ENCODE measurements at places on chromosomes 6 and 20.

DNA sequence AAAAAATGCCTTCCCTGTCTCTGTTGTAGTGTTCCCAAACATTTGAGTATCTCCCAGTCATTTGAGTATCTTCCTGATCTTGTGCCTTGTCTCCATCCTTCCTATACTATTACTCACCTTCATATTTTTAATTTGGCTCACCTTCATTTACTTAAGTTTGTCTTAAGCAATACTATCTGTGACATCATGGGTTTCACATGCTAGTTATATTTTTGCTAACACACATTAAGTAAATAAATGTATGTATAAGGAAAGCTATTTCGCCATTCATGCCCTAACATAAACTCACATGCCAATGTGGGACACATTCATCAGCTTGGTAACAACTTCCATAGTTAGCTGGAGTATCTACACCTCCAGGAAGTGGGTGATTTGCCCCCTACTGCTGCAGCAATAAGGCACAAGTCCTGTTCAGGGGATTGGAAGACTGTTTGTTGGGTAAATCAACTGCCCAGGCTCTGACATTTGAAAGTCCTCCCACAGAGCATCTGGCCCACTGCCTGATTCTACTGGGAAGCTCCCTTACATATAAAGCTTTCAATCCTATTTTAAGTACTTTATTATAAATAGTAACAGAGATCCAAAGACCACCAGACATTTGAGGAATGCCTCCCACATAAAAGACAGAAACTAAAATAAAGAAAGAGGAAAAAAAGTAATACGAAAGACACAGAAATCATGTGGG, 132.3 kb downstream of the ISM1 start:
- DNase-seq, result no peak

DNA sequence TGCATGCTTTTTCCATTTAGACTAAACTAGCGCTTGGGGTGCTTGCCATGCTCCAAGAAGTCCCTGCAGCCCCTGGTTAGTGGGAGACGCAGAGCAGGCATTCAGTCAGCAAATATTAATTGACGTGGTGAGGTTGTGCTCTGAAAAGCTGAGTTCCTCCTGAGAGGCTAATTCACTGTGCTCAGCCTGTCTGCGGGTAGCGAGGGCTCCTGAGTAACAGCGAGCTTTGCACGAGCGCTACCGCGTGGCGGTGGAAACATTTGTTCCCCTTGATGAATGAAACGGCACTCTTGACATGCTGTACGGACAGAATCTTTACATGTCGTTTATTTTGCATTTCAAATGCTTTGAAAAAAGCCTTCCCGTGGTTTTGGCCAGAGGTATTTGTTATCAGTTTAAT, 170.6 kb upstream of the AGPAT4 start:
- no peak for DNase-seq

DNA sequence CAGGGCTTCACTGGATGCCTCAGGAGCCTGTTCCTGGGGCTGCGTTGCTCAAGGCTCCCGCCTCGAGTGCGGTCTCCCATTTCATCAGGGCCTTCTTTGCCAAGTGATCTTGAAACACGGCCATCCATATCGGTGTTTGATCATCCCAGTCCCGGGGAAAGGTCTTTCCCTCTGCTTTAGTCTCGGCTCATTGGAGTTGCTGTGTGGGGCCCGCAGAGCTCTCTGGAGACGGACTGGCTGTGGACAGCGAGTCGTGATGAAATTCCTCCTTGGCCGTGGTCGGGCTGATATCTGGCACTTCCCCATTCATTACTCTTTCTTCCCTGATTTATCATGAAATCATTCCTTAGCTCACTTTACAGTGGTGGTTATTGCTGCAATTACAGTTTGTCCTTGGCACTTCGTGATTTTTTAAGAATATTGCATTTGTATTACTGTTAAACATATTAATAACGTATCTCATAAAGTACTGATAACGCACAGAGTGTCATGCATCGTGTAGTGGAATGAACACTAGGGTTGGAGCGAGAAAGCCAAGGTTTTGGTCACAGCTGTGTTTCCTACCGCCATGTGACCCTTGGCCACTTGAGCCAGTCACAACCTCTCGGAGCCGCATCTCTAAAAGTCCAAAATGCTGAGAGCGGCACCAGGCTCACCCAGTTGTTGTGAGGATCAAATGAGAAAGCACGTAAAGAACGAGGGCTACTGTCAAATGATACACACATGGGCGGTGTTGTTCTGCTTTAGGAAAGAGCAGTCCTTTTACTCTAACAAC, 71.8 kb downstream of the MTHFD1L start:
- DNase-seq, result peak; percentile 15

- DNase-seq, result no peak
Measured at GRCh38 chr6:149405823-149406765, 6.0 kb downstream of the SUMO4 start.

DNA sequence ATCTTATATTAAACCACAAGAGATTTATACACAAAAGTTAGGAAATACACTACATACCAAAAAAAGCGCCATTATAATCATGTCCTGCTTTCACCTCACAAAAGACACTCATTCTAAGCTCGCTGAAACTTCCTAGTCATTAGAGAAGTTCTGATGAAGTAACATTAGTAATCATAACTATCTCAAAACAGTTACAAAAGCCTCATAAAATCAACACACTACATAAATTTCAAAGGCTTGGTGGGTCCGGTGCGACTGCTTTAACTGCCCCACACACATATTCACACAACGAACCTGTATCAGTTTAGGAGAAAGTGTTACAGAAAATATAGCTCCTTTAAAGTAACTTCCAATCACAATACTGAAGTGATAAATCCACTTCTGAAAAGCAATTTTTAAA, 1.9 kb downstream of the PHIP start:
- DNase-seq, result no peak

- no peak for DNase-seq
Measured at GRCh38 chr6:167100241-167100674, 22.6 kb upstream of the CCR6 start.

GRCh38 chr6:143553337-143553736, 41.8 kb upstream of the FUCA2 start:
- no peak for DNase-seq

DNA sequence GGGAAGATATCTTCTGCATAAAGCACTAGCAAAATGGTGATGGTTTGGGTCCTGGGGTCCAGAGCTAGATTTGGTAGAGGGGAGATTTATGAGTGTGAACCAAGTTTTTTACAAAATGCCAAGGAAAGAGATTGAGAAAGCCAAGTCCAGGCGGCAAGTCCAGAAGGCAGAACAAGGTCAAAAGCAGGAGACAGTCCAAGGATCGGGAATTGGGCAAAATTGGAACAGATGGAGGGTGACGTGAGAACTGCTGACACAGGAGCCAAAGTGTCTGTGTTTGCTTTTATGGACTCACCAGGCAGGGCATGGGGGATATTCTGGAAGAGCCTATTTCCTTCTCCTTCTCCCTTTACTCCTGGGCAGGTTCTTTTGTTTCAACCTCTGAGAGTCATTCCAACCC, 4.1 kb downstream of the NHLRC1 start:
- no peak for DNase-seq

- DNase-seq, result no peak
Measured at GRCh38 chr6:125001684-125002405, 39.6 kb downstream of the RNF217 start.

DNA sequence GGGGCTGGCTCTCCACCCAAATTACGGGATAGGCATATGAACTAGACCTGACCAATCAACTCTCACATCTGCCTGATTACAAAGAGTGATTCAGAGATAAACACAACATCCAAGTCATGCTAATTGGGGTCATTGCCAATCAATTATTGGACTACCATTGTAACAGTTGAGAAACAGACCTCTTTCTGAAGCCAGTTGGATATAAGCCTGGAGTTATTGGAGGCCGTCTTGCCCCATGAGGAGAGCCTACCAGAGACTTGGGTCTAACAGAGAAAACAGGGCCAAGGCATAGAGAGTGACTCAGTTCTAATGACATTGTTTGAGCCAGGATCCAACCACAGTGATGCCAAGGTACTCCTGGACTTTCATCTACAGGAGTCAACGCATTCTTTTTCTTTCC, 39.4 kb upstream of the HIVEP2 start:
- no peak for DNase-seq

DNA sequence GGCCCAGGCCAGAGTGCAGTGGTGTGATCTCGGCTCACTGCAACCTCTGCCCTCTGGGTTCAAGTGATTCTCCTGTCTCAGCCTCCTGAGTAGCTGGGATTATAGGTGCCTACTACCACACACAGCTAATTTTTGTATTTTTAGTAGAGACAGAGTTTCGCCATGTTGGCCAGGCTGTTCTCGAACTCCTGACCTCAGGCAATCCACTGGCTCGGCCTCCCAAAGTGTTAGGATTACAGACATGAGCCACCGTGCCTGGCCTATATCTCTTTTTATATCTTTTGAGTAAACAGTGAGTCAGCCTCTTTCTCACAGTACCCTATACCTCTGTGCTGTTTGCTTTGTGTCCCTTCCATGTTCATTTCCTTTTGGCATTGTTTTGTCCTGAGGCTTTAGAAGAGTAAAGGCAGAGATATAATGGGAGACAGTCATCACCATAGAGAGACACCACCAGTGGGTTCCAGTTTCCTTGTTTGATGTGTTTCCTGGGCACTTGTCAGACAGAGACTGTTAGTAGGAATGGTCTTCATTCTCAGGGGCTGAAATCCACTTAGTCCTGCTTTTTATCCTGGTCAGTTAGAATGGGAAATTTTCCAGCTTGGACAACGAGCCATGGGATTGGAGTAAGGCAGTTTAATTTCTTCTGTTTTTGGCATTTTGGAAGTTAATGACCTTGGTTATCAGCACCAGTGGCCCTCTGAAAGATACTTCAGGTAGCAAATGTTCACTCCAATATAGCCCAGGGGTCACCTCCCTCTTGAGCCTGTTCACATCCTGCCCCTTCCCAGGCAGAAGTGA, 32.2 kb upstream of the ASXL1 start:
- DNase-seq, result no peak

- DNase-seq, result no peak
Measured at GRCh38 chr6:143507358-143508145, 4.0 kb downstream of the FUCA2 start.

DNA sequence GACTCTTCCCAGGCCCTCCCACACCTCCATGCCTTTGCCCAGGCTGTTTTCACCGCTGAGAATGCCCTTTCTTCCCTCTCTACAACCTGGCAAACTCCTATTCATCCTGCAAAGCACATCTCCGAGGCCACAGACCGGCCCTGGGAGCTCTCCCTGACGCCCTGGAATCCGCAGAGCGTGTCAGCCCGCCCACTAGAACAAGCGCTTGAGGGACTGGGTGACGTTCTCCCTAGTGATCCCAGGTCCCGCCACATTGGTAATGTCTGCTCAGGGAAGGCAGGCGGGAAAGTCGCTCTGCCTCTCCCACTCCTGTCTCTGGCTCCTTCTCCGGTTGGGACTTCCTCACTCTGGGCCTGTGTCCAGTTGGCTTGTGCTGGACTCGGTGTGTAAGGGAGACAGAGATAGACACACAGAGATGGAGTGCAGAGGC, 61.6 kb downstream of the SRC start:
- no peak for DNase-seq

- no peak for DNase-seq
Measured at GRCh38 chr6:45432977-45433376, 55.2 kb upstream of the SUPT3H start.

DNA sequence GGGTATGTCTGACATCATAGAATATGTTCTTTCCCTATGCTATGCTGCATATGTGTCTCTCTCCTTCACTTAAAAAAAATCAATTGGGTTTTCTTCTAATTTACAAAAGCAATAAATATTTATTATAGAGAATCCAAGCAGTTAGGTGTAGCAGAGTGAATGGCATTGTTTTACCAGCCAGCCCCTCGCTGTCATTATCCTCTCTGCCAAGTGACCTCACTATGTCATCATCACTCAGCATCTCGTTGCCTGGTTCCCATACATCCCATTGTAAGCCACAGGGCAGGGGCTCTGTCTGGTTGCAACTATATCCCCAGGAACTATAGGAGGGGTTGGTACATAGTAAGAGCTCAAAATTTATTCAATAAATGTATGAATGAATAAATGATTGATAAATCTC, 31.3 kb downstream of the KIAA0319 start:
- DNase-seq, result no peak

DNA sequence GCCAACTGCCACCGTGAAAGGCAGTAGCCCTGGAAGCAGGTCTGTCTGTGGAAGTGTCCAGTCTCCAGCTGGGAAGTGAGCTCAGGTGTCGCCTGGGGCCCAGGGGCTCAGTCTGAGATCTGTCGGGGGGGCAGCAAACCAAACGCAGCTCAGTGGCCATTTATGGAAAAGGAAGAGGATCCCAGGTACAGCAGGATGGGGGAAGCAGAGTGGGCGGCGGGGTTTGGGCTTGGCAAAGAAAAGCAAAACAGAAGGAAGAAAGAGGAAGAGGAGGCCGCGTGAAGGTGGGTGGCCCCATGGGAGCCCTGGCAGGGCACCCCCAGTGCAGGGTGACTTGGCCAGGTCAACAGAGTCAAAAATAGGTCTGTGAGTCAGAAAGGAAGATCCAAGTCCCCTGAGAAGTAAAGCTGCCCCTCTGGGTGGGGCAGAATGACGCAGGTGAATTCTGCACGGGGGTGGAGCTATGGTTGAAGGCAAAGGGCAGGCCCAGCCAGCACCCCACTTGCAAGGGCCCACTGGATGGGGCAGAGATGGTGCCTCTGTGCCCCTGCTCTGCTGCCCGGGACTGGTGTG, 5.3 kb downstream of the PXDC1 start:
- DNase-seq, result no peak

GRCh38 chr20:24791953-24792352, 157.1 kb upstream of the CST7 start:
- no peak for DNase-seq

GRCh38 chr6:16031278-16031981, 97.5 kb upstream of the MYLIP start:
- no peak for DNase-seq

Data from activated CD8-positive, alpha-beta memory T cell treated with anti-CD3 and anti-CD28 coated beads, Interleukin-2, amount 50 U/mL, for 48 hours (primary cell).